Muscle of leg (tissue), 16 donors: ENCODE measurements at places on chromosomes 12 and 14. TPM values are rescaled to one million over a fixed set of nuclear protein-coding genes. Genes with fewer than 3 reads are reported as not detected.

The MSI1 gene
- 1.2 TPM for total RNA-seq

The CLEC1B gene
- total RNA-seq, result 0.13 TPM

DNA sequence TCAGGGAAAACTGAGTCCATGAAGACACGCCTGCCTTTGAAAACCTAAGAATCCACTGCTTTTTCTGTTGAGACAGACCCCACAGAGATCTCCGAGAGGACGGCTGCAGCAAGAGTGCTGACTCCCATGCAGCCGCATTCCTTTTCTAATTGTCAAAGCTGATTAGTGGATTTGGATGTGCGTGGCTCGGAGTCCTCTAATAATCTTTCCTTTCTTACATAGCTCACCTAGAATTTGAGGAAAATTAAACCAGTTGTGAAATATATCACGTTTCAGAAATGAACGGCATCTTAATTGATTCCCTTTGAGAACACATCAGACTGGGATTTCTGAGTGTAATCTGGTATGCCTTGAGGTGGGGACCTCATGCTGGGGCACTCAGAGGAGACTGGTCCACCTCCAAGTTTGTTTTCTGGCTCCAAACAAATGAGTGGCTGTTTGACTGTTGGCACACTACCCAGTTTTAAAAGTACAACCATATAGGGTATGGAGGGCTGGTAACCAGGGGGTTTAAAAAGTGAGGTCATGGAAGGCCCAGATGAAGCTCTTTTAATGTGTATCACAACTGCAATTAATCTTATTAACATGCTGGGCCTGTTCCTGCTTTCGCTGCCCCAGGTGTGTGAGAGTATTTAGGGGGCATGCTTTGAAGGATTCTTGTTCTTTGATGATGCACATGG, 63.3 kb downstream of the RASSF3 start:
- no peak for DNase-seq

The IGFBP6 gene
- 132 TPM for total RNA-seq

GRCh38 chr12:71684081-71684480, 1.8 kb upstream of the TMEM19 start:
- DNase-seq, result no peak

GRCh38 chr12:81141217-81141616, 63.3 kb downstream of the ACSS3 start:
- no peak for DNase-seq

- DNase-seq, result peak; percentile 50
These were observed 1.1 kb downstream of the KMT2D start for GRCh38 chr12:49059299-49060171.

- peak; percentile 79 for DNase-seq
These were observed 129.4 kb downstream of the SCARB1 start for GRCh38 chr12:124734224-124734788.

The PDZRN4 gene
- total RNA-seq, result 4.6 TPM

- DNase-seq, result no peak
These were observed 26.4 kb downstream of the APAF1 start for GRCh38 chr12:98671459-98671858.

GRCh38 chr12:42704340-42704739, 114.8 kb upstream of the PRICKLE1 start:
- DNase-seq, result no peak

- no peak for DNase-seq
These were observed 134.2 kb upstream of the DNM1L start for GRCh38 chr12:32544893-32545292.

GRCh38 chr14:91977884-91978283, 30.4 kb upstream of the FBLN5 start:
- peak; percentile 60 for DNase-seq

- no peak for DNase-seq
These were observed 234.5 kb downstream of the IPO8 start for GRCh38 chr12:30461026-30461615.

The NOC4L gene
- 5.7 TPM for total RNA-seq

GRCh38 chr14:79044894-79045624, 874.9 kb downstream of the NRXN3 start:
- DNase-seq, result no peak

The A2M gene
- total RNA-seq, result 233 TPM

- no peak for DNase-seq
These were observed 365 bp upstream of the TPI1 start for GRCh38 chr12:6866920-6867412.
